ENCODE measurements at places on chromosomes 2 and 18.
A peak's percentile ranks its signal among the peaks of the same experiment; 100 is the strongest.

DNA sequence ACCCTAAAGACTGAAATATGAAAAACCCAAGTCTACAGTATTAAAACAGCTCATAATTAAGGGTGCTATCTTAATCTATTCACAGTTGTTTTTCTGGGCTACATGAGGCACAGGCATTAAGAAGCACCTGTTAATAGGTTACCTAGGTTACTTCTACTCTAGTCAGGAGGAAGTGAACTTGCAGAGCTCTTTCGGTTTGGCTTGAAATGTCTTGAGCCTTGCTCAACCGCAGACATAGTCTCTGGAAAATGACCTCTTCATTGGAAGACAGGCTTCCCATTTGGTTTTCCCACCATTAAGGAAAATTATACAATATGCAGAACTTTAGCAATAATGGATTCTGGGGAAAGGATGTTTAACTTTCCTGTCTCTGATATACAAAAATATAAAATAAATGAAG, 142.3 kb upstream of the KCNJ3 start:
- DNase-seq, result no peak

GRCh38 chr2:76169276-76170008, 458.7 kb upstream of the GCFC2 start:
- no peak for DNase-seq

DNA sequence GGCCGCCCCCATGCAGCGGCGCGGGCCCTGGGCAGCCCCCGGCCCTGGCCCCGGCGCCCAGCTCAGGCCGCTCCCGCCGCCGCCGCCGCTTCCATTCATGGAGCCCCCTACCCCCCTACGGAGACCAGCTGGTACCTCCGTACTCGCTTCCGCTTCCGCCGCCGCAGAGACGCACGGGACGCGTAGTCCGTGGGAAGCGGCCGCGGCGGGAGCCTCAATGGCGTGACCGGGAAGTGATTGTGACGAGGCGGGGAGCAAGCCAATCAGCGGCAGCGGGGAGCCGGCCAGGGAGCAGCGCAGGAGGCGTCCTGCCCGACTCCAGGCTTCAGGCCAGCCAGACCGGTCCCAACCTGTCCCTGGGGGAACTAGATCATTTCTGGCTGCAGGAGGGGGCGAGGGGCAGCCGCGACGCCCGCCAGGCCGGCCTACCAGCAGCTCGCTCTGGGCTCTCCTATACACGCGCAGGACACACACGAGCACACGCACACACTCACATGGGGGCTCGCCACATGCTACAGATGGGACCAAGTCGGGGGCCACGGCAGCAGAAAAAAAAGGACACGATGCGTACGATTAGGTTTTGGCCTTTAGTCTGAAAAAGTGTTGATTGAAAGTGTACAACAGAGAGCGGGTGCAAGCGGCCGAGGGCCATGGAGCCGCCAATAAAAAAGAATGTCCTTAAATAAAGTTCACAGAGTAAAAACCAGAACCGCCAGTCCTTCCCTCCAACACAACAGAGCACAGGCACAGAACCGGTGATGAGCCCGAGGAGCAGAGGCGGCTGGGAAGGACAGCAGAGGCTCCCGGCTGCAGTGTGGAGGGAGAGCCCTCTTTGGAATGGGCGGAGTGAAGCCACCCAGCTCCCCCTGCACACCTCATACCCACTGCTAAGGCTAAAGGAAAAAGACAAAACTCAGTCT, at the start of gene ZNF513:
TSS of gene ZNF513 (minus strand) at position 109 of the 920 bp plus-strand sequence. CDS start 208 bp downstream, outside the sequence.
- peak; percentile 97 for DNase-seq

DNA sequence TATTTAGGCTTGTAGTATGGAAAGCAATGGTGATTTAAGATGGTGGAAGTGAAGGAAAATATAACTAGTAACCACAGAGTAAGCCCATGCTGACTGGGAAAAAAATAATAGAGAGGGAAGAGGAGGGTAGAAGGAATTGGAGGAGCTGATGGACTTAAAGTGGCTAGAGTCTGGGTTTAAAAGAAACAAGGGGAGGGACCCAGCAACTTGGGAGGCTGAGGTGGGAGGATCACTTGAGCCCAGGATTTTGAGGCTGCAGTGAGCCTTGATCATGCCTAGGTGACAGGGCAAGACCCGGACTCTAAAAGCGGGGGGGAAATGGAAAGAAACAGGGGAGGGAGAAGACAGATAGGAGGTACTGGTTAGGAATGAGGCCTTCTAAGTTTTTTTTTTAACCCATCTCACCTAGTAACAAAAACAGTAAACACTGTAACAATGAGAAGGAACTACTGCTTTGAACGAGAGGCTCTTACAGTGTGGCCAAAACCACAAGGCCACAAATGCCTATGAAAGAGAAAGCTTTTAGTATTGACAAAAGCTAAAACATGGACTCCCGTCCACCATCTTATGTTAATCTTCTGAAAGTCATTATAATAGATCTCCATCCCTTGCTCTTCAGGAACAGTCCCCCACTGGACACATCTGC, 26.6 kb downstream of the METTL8 start:
- no peak for DNase-seq

- DNase-seq, result no peak
These were observed 741.1 kb upstream of the SALL3 start for GRCh38 chr18:78238404-78239089.

DNA sequence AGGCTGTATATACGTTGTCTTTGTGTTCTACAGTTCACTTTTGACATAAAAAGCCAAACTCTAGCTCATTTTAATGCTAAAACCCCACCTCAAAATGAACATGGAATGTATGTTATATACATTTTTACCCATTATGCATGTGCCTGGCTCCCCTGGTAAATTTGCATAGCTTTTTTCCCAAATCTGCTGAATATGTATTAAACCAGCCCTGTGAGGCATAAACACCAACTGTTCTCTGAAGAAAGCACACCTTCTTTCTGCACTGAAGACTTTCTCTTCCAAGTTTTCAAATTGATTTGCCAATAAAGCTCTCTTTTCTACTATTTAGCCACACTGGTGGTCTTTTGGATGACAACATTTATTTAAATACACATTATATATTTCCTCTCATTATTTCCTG, 549.4 kb downstream of the TRIB2 start:
- DNase-seq, result no peak

DNA sequence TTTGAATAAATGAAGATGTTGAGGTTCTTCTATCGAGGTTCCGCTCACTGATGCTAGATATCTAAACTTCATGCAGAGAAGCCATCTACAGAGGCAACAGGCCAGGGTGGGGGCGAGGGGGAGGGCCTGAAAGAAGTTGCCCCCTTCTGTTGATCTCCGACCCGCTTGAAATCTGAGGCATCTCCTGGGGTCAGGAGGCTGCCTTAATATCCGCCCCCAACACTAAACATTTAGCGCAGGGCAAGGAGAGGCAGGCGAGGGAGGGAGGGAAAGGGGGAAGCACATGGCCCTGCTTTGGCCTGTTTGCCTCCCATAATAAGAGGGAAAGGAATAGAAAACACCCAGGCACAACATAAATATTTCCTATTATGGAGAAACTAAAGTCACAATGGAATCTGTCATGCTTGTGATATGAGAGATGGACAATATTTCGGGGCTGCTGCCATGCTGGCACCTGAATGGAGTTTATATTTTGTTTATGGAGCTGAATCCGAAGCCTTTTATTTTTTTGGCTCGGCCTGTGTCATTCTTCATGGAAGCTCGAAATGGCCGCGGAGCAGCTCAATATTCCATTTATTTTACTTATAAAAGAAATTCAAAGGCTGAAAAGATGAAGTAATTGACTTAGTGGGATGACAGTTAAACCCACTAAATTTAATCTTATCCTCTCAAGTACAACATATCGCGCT, 221.1 kb downstream of the INSIG2 start:
- no peak for DNase-seq

DNA sequence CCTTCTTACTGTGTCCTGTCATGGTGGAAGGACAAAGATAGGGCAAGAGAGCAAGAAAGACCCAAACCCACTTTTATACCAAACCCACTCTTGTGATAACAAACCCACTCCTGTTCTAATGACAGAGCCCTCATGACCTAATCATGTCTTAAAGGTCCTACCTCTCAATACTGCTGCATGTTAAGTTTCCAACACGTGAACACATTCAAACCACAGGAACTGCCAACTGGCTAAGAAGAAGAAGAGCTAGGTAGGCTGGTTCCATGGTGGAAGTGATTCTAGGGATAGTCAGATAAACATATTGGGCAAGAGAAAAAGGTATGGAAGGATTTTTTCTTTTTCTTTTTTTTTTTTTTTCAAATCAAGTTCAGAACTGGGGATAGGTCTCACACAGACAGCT, 22.0 kb downstream of the CTLA4 start:
- no peak for DNase-seq

GRCh38 chr2:215499331-215499730, 63.5 kb upstream of the FN1 start:
- DNase-seq, result no peak

- no peak for DNase-seq
These were observed 145.1 kb upstream of the CDH19 start for GRCh38 chr18:66749030-66749429.

GRCh38 chr2:171813729-171814128, 80.3 kb downstream of the SLC25A12 start:
- no peak for DNase-seq

- no peak for DNase-seq
These were observed 139.3 kb downstream of the SETBP1 start for GRCh38 chr18:44819944-44820510.

DNA sequence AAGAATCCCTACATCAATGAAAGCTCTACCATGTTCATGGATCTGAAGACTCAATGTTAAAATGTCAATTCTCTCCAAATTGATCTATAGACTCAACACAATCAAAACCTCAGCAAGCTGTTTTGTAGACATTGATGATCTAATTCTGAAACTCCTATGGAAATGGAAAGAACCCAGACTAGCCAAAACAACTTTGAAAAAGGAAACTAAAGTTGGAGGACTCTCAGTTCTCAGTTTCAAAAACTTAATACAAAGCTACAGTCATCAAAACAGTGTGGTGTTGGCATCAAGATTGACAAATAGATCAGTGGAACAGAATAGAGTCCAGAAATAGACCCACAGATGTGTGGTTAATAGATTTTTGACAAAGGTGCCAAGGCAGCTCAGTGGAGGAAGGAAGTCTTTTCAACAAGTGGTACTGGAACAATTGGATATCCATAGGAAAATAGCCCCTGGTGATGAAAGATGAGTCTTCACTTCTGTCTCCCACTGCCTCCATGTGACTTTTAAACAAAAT, 30.4 kb downstream of the LBH start:
- no peak for DNase-seq

GRCh38 chr2:104321116-104321795, 532.7 kb upstream of the POU3F3 start:
- DNase-seq, result peak; percentile 47

- no peak for DNase-seq
These were observed 75.8 kb downstream of the COLEC12 start for GRCh38 chr18:424668-425067.
